ENCODE measurements at places on chromosomes 16 and 17.

GRCh38 chr17:74252211-74252610, 21.8 kb upstream of the DNAI2 start:
- no peak for DNase-seq

DNA sequence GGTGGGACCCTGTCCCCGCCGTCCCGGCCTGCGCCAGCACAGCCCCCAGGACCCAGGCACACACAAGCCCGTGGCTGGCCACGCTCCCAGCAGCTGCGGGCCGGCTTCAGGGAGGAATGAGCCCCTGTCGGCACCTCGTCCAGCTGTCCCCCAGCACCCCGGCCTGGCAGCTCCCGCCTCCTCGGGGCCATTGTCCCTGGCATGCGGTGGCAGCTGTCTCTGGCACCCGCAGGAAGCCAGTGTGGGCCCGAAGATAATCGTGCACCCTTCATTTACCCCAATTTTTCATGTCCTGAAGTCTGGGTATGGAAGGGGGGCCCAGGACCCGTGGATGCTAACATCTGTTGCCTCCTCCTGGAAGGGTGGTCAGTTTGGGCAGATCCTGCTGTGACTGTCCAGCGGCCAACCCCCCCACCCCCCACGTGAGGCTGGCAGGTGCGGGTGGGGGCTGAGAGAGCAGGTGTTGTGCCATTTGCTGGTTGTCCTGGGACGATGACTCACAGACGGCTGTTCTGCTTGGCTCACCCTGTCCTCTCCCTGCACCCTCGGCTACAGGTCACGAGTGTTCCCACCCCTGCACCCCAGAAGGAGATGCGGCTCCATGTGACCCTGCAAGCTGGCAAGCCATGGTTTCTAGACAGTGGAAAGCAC, 4.0 kb upstream of the LMF1 start:
- DNase-seq, result no peak

DNA sequence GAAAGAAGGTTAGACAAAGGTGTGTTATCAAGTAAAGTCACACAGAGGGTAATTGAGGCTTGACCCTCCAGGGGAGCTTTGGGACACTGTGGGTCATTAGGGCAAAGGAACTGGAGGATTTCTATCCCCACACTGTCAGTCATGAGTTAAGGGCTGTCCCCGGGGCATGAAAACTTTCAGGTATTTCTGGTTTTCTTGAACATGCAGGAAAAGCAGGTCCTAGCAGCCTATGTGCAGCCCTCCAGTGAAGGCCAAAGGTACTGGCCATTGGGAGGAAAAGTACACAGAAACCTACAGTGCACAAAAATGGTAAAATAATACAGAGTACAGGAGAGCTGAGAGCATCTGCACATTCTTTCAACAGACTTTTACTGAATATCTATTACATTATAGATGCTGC, 44.4 kb upstream of the SCNN1B start:
- no peak for DNase-seq

DNA sequence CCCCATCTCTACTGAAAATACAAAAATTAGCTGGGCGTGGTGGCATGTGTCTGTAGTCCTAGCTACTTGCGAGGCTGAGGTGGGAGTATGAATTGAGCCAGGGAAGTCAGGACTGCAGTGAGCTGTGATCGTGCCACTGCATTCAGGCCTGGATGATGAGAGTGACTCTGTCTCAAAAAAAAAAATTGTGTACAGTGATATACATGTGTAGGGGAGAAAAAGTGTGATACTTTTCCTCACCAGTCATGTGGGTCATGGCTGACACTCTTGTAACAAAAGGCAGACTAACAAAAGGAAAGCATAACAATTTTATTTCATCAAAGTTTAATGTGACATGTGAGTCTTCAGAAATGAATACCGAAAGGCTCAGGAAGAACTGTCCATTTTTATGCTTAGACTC, 2.0 kb upstream of the ABCC12 start:
- DNase-seq, result no peak

DNA sequence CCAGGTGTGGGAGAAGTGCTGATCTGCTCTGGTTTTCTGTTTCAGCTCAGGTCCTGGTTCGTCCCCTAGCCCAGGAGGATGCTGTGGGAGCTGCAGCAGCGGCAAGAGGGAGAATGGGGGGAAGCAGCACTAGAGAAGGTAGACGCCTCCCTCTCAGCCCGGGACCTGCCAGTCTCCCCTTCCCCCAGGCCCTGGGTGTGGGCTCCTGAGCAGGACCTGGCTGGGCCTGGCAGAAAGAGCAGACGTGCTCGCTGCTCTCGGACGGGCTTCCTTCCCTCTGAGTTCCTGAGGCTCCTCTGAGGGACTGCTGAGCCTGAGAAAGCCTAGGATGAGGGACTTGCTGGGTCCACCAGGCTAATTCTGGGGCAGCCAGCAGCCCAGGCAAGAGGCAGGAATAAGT, 3.1 kb downstream of the PRCD start:
- DNase-seq, result no peak

- DNase-seq, result no peak
Observed at GRCh38 chr16:28931801-28932225, at the start of gene CD19. CD19 (plus strand) TSS chr16:28931971; CDS start chr16:28932001, 30 bp downstream.

DNA sequence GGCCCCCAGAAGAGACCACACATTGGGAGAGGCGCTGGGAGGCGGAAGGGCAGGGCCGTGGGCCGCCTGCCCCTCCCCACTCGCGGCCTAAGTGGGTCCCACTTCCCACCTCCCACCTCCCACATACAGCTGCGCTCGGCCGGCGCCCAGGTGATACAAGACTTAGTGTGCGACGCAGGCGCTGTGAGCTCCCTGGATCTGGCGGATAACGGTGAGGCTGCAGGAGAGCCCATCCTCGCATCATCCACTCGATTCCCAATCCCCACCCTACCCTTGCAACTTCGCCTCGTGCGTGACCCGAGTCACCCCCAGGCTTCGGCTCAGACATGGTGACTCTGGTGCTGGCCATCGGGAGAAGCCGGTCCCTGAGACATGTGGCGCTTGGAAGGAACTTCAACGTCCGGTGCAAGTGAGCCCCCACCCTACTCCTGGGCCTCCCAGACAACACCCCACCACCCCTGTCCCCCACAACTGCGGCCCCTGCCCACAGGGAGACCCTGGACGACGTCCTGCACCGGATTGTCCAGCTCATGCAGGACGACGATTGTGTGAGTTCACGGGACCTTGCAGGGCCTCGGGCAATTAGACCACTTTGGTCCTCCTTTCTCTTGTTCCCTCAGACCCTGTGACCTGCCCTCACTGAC, 3.9 kb downstream of the CARMIL2 start:
- no peak for DNase-seq

DNA sequence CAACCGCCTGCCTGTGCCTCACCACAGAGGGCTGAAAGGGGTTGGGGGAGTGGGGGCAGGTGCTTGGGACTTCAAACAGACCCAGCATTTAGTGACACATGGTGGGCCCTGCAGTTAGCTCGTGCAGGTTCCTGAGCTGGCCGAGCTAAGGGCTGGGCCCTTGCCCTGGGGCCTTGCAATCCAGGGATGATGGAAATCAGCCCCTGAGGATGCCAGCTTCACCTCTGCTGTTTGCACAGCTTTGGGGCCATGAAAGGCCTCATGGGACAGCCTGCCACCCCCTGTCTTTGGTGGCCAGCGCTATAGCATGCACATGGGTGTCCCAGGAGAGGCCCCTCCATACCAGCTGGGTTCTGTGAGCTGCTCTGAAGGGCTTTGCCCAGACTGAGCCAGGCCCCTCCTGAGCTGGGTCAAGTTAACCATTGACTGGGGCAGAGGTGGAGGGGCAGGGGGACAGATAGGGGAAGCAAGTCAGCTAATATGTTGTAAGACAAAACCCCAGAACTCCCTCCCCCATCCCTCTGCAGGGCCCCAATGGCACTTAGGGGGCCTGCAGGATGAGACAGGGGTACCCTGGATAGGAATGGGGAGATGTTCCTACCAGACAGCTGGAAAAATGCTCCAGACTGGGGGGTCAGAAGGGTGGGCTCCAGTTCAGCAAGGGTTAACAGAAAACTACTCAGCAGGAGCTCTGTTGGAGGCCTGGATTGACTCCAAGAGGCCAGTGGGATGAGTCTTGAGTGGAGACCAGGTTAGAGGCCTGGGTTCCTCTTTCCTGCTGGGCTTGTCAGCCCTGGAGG, 692 bp downstream of the PRR15L start:
- DNase-seq, result no peak

DNA sequence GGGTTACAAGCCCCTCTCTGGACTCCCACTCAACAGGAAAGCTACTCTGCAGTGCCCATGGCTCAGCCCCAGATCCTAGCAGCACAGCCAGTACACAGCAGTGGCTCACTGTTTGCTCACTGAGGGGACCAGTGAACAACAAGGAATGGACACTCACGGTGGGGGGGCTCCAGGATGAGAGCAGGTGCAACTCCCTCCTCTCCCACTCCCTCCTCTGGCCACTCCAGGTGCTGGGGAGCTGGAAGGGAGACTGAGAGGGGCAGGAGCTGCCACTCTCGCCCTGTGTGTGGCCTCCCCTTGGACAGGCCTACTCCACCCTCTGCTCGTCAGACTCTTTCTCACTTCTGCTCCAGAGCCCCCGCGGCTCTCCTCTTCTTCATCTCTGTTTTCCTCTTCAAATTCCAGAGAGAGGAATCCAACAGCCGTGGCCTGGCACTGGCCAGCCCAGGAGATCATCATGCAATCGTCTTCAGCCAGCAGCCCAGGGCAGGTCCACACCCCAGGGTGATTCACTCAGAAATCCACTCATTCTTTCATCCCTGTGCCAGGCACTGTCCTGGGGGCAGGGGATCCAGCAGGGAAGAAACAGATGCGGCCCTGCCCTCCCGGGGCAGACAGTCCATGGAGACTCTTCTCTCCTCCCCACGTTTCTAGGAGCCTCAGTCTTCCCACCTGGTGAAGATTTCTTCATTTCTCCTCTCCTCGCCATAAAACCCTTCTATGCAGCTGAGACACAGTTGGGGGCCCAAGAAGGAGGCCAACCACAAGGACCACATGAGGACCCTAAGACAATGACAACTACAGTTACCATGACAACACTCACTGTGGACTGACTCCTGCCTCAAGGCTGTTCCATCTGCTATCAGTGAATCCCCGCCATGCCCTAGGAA, 30.7 kb downstream of the CFAP20 start:
- DNase-seq, result no peak

DNA sequence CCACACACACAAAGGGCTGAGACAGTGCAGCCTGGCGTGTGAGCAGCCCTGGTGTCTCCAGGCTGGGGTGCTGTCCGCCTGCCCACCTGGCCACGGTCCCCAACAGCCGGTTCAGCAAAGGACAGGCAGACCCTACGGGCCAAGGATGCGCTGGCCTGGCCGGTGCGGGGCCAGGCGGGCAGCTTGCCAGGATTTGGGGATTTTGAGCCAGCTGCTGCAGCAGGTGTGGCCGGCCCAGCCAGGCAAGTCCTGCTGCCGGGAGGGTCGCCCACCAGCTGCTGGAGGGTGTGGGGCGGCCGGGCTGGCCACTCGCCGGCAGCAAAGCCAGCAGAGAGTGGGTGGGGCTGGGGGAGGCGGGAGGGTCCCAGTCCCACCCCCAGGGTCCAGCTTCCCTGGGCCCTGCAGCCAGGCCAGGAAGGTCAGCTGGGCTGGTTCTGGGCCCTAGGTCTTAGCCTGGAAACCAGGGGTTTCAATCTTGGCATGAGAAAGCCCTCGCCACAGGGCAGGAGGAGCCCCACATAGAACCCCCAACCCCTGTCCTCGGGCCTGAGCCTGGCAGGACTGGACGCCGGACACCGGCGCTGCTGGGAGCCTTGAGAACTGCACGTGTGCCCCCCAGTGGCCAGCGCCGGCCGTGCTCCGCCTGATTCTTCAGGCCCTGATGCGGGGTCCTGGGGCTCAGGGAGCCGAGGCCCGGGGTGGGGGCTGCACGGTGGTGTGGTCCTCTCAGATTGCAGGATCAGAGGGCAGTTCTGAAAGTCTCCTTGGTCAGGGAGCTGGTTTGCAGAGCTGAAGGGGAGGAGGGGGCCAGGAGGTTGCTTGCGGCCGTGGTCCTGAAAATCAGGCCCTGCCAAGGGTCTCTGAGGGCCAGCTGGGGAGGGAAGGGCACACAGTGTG, 17.6 kb upstream of the SSTR5 start:
- DNase-seq, result peak; percentile 55

- DNase-seq, result no peak
Observed at GRCh38 chr17:38547444-38547843, 58.3 kb downstream of the SRCIN1 start.

- no peak for DNase-seq
Observed at GRCh38 chr17:48571024-48571818, 6.9 kb downstream of the HOXB4 start.

GRCh38 chr16:1830213-1830612, 3.2 kb downstream of the FAHD1 start:
- DNase-seq, result no peak

GRCh38 chr16:53784291-53784690, 80.3 kb downstream of the FTO start:
- DNase-seq, result no peak

DNA sequence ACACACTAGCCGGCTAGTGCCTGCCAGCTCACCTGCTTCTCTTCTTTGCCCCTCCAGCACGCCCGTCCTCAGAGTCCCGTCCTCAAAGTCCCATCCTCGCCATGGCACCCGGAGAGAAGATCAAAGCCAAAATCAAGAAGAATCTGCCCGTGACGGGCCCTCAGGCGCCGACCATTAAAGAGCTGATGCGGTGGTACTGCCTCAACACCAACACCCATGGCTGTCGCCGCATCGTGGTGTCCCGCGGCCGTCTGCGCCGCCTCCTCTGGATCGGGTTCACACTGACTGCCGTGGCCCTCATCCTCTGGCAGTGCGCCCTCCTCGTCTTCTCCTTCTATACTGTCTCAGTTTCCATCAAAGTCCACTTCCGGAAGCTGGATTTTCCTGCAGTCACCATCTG, 3.6 kb downstream of the SCNN1G start:
- DNase-seq, result no peak

DNA sequence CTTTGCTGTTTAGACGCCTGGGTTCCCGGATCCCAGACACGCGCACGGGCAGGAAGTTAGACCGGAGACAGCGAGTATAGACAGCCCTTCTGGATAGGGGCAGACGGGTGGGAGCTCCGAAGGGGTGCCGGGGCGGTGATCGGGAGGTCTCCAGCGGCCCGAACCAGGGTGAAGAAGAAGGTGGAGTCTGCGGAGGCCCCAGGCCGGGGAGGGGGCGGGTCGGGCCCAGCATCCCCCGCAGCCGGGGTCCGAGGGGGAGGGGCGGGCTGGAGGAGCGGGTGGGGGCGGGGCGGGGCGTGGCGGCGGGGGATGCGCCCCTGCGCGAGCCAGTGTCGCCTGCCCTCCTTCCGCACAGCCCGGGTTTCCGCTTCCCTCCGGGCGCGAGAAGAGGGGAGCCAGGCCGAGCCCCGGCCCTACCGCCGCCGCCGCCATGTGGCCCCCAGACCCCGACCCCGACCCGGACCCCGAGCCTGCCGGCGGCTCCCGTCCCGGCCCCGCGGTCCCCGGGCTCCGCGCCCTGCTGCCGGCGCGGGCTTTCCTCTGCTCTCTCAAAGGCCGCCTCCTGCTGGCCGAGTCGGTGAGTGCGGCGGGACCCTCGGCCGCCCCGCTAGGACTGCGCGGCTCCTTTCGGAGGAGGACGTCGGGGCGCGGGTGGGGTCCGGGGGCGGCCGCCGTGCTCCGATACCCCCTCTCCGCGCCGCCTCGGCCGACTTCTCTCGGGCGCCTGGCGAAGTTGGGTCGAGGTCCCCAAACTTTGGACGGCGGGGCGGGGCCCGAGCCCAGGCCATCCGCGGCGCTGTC, at the start of gene CMTM3:
TSS of gene CMTM3 (plus strand) at position 329 of the 801 bp plus-strand sequence. CDS start at position 431, 102 bp downstream.
- DNase-seq, result peak; percentile 89
